NCI-H446 (cell line): ENCODE measurements at places on chromosomes 2 and 18.
A peak's percentile ranks its signal among the peaks of the same experiment; 100 is the strongest.

GRCh38 chr2:26532301-26533250 is 54.7 kb upstream of the OTOF start:
- no peak for DNase-seq

DNA sequence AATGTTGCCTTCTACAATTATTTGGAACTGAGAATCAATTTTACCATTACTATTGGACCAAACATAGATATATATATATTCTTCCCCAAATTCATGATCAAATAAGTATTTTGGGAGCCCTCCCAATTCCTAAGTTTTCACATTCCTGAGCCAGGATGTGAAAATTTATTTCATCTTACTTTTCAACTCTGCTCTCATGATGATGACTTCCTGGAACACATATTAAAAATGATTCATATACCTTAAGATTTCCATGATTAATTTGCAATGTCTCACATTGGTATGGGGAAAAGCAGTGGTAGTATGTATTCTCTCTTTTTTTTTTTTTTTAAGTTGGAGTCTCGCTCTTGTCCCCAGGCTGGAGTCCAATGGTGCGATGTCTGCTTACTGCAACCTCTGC is 596.1 kb upstream of the ZEB2 start:
- DNase-seq: no peak

DNA sequence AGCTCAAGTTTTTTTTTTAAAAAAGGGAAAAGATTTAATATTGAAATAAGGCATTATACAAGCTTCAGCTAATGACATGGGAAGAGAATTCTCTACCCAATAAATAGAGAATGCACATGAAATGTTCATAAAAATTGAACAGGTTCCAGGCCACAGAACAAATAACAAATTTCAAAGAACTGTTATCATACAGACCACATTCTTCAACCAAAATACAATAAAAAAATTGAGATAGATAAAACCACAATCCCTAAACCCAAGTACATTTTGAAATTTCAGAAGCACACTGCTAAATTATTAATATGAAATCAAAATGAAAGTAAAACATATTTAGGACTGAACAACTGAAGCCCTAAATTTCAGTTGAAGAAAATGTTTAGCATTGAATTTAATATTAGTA is 89.6 kb downstream of the BCL2 start:
- no peak for DNase-seq

DNA sequence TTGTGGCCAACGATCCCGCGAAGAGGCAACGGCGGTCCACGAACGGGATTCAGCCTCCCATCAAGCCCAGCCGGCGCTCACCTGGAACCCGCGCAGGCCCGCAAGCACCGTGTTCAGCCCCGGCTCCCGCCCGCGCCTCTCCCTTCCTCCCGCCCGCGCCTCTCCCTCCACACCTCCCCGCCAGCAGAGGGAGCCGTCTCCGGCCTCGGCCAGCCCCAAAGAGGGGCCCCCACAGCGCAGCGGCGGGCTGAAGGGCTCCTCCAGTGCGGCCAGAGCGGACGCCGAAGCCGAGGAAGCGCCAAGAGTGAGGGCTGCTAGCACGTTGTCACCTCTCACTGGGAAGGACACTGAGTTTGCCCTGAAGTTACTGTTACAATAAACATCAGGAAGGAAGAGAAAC is 55.3 kb upstream of the LAPTM4A start:
- no peak for DNase-seq

DNA sequence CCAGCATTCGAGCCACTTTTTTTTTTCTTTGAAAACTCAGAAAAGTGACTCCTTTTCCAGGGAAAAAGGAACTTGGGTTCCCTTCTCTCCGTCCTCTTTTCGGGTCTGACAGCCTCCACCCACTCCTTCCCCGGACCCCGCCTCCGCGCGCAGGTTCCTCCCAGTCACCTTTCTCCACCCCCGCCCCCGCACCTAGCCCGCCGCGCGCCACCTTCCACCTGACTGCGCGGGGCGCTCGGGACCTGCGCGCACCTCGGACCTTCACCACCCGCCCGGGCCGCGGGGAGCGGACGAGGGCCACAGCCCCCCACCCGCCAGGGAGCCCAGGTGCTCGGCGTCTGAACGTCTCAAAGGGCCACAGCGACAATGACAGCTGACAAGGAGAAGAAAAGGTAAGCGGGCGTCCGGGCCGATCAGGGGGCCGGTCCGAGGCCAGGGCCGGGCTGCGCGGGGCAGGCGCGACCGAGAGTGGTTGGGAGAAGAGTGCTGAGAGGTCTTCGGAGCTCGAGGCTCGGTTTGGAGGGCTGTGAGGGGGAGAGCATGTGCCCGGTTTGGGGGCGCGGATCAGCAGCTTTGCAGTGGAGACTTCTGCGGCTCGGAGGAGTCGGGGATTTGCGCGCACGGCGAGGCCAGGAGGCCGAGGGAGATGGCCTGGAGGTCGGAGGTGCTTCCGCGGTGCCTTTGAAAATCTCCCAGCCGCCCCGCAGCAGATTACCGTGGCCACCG is 502 bp downstream of the EPAS1 start:
- no peak for DNase-seq

DNA sequence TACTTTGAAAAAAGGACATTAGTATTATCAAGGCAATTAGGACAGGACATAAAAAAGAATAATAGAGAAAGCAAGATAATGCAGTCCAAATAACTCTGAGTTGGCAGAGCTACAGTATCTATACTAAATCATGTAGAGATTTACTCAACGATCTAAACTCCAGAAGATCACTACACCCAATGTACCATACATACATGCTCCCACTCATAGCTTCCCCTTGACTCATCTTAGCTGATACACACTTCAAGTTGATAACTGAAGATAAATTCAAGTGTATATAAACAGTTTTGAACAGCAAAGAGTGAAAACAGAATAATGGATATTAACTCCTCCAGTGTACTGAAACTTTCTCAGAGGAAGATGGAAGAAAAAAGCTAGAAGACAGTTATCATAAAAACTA is 78.5 kb downstream of the SESTD1 start:
- no peak for DNase-seq

DNA sequence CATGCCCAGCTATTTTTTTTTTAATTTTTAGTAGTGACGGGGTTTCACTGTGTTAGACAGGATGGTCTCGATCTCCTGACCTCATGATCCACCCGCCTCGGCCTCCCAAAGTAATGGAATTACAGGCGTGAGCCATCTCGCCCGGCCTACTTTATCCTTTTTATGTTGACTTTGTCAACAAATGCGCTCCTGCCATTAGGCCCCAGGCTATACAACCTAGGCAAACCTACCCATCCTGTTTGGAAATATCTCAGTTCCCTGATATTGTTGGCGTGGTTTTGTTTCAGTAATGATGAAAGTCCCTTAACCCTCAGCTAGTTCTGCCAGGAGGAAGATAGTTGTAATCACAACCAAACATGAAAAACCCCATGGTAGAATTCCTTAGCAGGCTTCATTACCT is 249.4 kb upstream of the SOX11 start:
- no peak for DNase-seq

- DNase-seq: no peak
Observed at GRCh38 chr18:9898792-9899549, 13.2 kb downstream of the TXNDC2 start.

- DNase-seq: no peak
Observed at GRCh38 chr18:12056034-12056883, 37.4 kb upstream of the ANKRD62 start.

DNA sequence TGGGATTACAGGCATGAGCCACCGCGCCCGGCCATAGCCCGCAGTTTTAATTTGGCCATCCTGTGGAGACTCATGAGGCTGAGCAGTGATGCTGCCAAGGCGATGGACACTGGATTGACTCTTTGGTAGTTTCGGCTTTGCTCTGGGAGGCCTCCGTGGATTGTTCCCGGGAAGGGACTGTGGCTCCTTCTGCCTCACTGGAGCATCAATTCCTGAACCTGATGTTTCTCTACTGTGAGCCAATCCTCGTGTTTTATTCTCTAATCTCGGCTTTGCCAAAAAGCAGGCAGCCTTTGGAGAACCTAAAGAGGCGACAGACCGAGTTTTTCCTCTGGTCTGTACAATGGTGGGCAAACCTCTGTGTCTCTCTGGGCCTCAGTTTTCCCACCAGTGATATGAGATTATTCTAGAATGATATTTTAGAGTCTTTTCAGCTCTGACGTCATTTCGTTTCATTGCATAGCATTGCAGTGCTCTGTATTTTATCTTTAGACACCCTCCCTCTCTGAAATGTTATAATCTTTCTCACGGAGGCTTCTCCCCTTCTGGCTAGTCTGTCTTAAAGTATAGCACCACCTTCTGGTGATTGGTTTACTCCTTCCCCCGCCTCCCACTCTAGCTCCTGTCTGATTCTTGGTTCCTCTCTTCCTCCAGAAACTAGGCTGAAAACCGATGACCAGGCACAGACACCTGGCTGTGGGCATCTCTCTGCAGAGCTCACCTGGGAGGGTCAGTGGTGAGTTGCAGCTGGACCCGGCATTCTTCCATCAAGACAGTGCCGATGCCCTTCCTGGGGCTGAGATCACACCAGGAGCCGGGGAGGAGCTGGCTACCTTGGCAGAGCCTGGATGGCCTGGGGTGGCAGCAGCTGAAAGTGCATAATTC is 341.3 kb downstream of the MYCN start:
- DNase-seq: peak; percentile 31

- no peak for DNase-seq
Observed at GRCh38 chr18:79819968-79820351, 22.2 kb downstream of the KCNG2 start.

DNA sequence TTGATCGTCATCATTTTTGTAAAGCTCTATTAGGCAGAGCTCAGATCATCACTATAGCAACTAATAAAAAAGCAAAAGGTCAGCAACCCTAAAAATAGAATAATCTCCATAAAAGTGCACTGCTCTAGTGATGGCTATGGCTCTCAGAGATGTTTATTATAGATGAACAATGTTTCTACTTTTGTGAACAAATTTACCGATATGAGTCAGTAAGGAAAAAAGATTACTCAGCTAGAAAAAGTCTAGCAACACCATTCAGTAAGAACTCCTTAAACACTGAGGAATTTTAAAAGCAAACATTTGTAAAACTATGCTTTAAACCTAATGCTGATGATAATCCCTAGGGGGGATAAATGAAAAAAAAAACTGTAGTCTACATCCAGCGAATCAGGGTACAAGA is 69.6 kb downstream of the ACVR1C start:
- DNase-seq: no peak

DNA sequence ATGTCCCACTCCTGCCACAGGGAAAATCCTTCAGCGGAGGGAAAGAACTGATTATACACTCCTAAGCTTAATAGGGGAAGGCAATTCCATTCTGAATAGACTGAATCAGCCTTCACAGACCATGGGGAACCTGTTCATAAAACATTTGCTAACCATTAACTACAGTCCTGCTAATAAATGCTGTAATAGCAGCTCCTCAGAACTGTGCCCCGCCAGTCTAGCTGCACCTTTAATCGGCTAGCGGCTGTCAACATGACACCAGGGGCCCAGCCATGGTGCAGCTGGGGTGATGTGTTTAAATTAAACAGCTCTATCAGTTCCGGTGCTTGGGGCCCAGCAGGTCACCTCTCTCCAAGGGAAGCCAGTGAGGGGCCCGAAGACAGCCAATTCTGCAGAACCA is 77.8 kb downstream of the GALNT14 start:
- no peak for DNase-seq

- DNase-seq: no peak
Observed at GRCh38 chr2:14016289-14016955, 616.1 kb upstream of the LRATD1 start.

DNA sequence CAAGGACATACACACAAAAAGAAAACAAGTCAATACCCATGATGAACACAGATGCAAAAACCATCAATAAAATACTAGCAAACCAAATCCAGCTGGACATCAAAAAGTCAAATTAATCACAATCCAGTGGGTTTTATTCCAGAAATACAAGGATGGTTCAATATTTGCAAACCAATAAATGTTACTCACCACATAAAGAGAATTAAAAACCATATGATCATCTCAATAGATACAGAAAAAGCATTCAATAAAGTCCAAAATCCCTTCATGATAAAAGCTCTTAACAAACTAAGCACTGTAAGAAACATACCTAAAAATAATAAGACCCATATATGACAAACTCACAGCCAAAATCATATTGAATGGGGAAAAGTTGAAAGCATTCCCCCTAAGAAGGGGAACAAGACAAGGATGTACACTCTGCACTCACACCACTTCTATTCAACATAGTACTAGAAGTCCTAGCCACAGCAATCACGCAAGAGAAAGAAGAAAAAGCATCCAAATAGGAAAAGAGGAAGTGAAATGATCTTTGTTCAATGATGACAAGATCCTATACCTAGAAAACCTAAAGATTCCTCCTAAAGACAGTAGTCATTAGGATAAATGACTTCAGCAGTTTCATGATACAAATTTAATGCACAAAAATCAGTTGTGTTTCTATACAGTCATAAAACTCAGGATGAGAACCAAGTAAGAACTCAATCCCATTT is 62.6 kb downstream of the TRAPPC8 start:
- no peak for DNase-seq

- peak; percentile 9 for DNase-seq
Observed at GRCh38 chr2:42860319-42861094, 68.1 kb upstream of the HAAO start.

DNA sequence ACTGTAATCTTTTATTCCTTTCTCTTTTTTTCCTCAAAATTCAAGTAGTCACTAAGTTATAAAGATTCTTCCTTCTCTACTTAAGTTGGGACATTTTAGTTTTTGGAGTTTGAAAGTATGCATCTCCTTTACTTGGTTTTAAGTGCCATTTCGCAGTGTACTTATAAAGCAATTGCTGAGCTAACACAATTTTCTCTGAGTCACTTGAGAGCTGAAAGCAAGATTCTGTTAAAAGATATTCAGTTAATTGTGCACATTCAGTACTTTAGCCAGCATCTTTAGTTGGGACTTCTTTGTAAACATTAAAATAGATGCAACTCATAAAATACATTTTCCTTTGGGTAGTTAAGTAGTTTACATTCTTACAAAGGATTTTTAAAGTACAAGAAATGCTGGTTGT is 136.0 kb downstream of the GFPT1 start:
- DNase-seq: no peak

GRCh38 chr2:138298120-138298814 is 203.3 kb upstream of the SPOPL start:
- no peak for DNase-seq
